Left colon (tissue), 2 donors: ENCODE measurements at places on chromosomes 2 and 18.

DNA sequence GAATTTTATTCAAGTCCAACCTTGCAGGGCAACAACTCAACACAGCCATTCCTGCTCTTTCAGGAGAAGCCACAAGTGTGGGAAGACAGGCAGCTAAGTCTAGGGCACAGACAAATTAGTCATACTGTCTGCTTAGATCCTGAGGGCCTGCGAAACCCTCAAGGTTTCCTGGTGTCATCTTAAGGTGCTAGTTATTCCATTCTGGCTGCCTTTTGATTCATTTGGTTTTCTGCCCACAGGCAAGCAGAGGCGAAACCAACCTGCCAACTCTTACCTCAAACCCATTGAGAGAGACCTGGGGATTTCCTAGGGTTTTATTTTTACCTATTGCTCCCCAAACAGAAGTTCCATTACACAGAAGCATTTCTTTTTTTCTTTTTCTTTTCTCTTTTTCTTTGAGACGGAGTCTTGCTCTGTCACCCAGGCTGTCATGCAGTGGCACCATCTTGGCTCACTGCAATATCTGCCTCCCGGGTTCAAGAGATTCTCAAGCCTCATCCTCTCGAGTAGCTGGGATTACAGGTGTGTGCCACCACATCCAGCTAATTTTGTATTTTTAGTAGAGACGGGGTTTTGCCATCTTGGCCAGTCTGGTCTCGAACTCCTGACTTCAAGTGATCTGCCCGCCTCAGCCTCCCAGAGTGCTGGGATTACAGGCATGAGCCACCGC is 23.7 kb upstream of the SCYGR1 start:
- no peak for DNase-seq

DNA sequence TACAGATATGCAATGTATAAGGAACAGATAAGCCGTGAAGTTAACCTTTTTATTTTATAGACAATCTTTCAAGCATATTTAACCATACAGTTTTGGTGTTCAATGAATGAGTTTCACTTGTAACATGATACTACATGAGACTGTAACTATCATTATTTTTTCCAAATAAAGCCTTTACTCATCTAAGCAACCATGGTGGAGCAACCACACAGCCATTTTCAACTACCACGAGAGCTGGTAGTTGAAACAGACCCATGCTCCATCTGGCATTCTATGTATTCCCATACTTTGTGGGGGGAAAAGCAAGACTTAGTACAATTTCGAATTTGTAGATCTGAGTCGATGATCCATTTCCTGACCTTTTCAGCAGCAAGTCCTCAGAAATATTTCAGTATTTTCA is 159.3 kb upstream of the RND3 start:
- DNase-seq: no peak

- no peak for DNase-seq
Measured at GRCh38 chr18:58177004-58177717, 133.1 kb downstream of the NEDD4L start.

DNA sequence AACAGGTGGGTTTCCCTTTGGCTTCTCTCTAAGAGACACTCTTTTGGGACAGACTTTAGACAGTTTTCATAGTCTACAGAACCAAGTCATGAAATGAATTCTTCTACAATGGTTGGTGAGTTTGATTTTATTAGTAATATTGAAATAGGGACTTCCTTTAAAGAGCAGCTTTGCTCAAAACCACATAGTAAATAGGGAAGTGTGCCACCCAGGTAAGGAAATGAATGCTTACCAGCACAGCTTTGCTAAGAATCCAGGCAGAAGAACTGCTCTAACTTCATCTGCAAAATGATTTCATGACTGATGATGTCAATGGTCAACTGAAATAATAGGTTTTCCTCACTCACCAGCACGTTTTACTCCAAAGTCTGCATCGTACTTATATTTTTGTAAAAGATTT is 89.2 kb downstream of the NYAP2 start:
- no peak for DNase-seq

DNA sequence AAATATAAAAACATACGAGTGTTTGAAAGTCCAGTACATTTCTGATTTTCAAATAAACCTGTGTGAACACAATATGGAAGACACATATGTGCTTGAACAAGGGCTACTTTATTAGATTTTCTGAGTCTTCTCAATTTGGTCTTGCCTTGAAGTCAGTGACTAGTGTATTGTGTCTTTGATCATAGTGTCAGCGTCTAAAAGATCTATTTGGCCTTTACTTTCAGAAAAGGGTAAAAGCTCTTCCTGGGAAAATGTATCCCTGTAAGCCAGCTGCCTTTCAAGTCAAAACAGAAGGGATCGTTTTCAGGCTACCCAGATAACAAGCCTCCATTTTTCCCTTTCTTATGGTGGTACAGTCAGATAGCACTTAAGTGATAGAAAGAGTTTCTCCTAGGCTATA is 471.9 kb downstream of the CMPK2 start:
- DNase-seq: no peak

GRCh38 chr18:77359561-77360314 is 110.1 kb downstream of the GALR1 start:
- no peak for DNase-seq

DNA sequence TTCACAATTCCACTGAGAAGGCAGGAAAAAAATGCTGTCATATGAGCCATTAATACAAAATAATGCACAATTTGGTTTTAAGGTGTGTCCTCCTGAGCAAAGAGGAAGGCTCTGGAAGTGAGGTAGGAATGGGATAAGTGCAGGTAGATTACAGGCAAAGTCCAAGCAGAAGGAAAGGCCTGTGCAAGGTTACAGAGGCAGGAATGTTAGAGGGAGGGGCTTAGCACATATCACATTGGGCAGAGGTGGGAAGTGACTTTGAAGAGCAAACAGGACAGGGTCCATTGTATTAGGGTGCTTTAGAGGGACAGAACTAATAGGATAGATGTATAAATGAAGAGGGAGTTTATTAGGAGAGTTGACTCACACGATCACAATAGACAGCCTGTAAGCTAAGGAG is 14.7 kb upstream of the CLIP4 start:
- no peak for DNase-seq

DNA sequence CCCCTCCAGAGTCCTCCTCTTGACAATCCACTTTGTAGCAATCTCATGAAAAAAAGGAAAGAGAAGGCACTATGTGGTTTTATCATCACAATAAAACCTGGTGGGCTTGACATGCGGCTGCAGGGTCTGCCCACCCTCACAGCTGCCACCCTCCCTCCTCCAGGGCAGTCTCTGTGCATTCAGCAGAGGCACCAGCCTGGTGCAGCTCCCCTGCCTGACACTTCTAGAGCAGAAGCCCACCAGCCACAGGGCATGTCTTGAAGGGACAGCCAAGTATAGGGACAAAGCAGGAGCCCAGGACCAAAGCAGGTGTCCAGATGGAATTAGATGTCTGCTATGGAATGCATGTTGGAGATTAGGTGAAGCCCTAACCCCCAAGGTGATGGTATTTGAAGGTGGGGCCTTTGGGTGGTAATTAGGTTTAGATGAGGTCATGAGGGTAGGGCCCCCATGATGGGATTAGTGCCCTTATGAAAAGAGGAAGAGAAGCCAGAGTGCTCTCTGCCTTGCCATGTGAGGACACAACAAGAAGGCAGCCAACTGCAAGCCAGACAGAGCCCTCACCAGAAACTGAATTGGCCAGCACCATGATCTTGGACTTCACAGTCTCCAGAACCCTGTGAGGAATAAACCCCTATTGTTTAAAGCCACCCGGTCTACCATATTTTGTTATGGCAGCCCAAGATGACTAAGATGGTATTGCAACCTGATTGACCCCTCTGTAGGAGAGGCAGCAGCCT is 86.9 kb downstream of the MCFD2 start:
- no peak for DNase-seq

DNA sequence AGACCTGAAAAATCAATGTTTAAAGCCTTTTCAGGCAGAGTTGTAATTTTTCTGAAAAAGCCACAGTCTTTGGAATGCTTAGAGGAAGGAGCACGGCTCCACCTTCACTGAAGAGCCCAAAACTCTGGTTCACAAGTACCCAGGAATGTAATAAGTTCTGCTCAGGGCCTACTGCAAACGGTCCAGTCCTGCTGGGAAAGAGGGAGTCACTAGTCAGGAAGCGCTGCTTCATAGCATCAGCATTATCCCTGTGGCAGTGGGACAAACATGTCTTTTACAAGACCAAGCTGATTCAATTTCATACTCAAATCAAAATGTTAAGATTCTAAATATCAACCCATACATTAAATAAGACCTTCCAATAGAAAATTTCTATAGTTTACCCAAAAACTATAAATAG is 152.9 kb upstream of the PGAP1 start:
- DNase-seq: no peak

- DNase-seq: no peak
Measured at GRCh38 chr2:118333664-118334063, 245.4 kb downstream of the INSIG2 start.

GRCh38 chr2:23988371-23988770 is 21.5 kb upstream of the MFSD2B start:
- no peak for DNase-seq

GRCh38 chr18:48792141-48792540 is 158.6 kb downstream of the SMAD7 start:
- no peak for DNase-seq

GRCh38 chr2:212994976-212995375 is 156.4 kb downstream of the IKZF2 start:
- no peak for DNase-seq
